ENCODE measurements at places on chromosomes 11 and 22.

- ATAC-seq = no peak
Measured at GRCh38 chr11:81197396-81197795, 1536.3 kb downstream of the FAM181B start.

- ATAC-seq = no peak
Measured at GRCh38 chr11:103170865-103171264, 61.6 kb downstream of the DYNC2H1 start.

GRCh38 chr22:22398530-22399327 lies 109.8 kb downstream of the ZNF280B start:
- ATAC-seq = no peak

DNA sequence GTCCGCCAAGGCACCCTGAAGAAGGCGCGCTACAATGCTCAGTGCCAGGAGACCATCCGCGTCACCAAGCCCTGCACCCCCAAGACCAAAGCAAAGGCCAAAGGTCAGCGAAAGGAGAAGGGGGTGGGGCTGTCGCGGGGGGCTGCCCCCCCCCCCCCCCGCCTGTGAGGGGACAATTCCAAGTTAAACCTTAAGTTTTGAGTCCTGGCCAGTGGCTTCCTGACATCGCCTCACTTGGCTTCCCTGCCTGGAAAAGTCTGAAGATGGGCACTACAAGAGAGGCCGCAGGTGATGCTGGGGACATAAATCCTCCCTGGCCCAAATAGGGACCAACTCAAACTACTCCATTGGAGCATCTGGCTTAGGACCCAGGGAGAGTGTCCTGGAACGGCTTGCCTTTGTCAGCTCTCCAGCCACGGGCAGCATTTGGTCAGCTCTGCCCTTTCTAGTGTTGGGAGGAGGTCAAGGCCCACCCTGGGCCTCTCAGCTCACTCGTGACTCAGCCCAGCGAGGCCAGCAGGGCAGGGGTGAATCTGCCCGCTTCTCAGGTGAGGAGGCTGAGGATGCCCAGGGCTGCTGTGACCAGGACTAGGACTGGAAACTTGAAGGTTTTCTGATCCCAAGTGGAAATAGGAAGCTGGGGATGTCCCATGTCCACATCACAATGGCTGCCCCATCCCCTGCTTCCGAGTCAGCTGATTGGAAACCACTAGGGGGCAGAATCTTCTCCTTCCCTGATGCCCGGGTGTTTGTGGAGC lies 1.4 kb downstream of the MDK start:
- ATAC-seq = no peak

GRCh38 chr11:69298267-69299022 lies 4.5 kb downstream of the MYEOV start:
- peak; percentile 57 for ATAC-seq

DNA sequence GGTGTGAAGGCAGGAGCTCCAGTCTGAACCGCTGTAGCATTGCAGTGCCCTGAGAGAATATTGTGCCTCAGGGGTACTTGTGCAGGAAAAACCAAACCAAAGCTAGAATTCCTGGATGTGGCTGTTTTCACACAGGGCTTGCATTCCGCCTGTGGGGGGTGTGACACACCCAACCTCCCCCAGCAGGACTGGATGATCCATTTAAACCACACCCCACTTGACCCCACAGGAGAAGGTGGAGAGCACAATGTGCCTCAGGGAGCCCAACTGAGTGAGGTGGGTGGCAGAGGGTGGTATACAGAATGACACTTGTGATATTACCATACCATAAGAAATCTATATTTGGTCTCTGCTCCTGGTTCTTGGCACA lies 66.9 kb upstream of the SLC22A12 start:
- no peak for ATAC-seq

DNA sequence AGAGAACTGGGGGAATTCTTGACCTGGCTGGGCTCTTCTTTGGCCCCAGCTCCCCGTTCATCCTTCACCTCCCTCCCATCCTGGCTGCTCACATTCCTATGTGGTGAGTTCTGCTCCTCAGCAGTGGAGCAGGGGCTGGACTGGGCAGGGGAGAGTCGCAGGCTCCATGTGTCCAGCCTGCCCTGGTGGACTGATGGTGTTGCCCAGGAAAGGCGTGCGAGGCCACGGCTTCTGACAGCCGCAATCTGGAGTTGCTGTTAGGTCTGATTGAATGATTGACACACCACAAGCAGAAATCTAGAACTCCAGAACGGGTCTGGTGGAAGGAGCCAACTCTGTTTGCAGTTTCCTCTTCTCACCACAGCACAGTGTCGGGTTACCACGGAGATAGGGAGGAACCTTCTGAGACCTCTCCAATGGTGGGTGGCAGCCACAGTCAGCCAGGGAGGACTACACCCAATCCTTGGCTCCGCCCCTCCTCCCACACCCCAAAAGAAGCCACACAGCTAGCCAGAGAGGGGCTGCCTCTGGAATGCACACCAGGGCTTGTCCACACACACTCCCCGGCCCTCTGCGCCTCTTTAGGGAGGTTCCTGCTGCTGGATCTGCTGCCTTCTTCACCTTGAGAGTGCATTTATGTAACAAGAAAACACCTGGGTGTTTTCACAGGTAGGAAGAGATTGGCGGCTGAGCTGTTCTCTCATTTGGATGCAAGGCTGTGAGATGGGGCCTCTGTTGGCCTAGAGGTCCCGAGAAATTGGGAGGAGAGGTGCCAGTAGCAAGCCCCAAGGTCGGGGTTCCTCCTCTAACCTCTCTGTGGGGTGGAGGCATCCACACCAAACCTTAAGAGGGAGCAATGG lies 56.4 kb upstream of the CD44 start:
- peak; percentile 75 for ATAC-seq

DNA sequence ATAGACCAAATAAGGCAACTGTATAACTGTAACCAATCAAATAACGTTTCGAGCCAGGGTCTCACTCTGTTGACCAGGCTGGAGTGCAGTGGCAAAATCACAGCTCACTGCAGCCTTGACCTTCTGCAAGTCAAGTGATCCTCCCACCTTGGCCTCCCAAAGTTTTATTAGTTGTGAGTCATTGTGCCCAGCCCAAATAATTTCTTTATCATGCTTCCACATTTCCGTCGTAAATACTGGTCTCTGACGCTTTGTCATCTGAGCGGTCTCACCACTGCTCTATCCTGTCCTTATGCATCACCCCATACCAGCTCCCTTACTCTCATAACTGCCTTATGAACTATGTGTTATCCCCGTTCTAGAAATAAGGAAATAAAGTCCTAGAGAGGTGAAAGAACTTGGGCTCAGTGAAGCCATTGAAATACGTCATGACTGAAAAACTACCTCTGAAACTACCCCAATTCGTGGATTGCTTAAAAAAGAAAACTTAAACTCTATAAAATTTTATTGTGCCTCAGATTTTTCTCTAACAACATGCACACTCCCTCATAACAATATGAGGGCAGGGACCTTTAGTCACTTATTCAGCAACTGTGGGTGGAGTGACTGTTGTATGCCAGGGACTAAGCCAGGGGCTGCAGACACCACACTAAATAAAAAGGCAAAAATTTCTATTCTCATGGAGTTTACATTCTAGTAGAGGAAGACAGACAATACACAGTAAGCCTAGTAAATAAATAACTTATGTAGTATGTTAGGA lies 15.8 kb upstream of the RTN4RL2 start:
- no peak for ATAC-seq

- ATAC-seq = no peak
Measured at GRCh38 chr11:60121264-60121663, 32.8 kb downstream of the MS4A2 start.

DNA sequence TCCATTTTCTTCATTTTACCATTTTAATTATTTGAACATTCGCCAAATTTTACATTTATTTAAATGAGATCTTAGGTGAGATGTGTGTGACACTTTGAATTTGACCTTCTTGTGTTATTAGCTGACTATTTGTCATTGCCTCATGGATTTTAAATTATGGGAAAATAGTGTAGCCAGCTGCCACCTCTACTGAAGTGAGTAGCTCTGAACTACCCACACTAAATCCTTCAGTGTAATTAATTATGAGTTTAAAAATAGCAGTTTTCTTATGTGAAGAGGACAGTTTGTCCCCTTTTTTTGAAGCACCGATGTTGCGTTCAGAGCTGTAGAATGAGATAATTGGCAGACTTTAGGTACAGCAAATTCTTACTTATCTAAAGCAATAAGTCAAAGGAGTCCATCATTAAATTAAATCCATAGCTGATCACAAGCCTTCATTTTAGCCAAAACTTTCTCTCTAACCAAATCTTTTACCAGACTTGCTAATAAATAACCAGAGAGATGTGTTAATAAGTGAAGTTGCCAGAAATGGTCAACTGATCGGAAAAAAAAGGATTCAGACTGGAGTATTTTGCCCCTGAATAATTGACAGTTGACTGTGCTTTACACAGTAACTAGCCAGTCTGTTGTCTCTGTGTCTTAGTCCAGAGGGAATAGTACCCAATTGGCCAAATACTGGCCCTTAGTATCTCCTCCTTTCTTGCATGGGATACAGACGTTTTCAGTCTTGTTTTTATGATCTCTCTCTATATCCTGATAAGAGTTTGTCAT lies 75.0 kb downstream of the ZC3H12C start:
- no peak for ATAC-seq

- no peak for ATAC-seq
Measured at GRCh38 chr11:29962243-29962642, 54.6 kb downstream of the KCNA4 start.

- ATAC-seq = peak; percentile 62
Measured at GRCh38 chr22:37627545-37627944, 11.9 kb upstream of the SH3BP1 start.

GRCh38 chr11:3906166-3906565 lies 50.7 kb downstream of the STIM1 start:
- ATAC-seq = peak; percentile 66

DNA sequence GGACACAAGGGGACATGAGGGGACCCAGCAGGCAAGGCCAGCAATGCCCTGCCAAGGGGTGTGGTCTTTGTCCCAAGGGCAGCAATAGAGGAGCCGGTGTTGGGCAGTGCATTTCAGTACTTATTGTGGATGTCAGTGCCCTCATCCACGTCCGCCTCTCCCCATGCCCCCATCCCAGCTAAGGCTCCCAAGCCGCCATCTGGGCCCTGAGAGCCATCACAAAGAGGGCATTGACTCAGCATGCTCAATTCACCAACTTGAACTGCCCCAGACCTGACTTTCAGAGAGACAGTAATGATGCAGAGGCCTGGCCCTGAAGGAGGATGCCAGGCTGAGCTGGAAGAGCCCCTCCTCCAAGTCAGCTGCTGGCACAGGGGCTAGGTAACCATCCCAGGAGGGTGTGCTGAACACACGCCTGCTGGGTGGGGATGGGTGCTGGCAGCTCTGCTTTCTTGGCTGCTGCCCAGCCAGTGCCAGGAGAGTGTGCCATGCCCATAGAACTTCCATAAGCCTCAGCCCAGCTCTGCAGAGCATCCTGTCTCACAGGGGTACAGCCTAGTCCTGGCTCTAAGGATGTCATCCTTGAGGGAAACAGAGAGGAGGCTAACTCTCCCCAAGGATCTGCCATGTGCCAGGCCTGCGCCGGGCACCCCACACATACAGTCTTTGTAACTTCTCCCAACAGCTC lies 46.5 kb downstream of the PDE2A start:
- ATAC-seq = no peak

GRCh38 chr11:108027057-108027456 lies 18.4 kb downstream of the CUL5 start:
- ATAC-seq = no peak

DNA sequence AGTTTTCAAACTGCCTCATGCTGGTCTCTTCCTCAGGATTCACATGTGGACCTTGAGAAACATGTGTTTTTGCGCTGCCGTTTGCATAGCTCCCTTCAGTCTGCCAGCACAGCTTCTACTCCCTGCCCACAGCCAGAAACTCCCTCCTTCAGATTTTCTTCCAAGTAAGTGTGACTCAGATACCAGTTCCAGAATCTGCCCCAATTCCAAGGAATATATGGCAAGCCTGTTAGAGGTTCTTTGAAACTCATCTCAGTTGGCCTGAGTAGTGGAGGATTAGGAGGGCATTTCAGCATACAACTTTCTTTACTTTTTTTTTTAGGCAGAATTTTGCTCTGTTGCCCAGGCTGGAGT lies 67.1 kb downstream of the SNX19 start:
- no peak for ATAC-seq

DNA sequence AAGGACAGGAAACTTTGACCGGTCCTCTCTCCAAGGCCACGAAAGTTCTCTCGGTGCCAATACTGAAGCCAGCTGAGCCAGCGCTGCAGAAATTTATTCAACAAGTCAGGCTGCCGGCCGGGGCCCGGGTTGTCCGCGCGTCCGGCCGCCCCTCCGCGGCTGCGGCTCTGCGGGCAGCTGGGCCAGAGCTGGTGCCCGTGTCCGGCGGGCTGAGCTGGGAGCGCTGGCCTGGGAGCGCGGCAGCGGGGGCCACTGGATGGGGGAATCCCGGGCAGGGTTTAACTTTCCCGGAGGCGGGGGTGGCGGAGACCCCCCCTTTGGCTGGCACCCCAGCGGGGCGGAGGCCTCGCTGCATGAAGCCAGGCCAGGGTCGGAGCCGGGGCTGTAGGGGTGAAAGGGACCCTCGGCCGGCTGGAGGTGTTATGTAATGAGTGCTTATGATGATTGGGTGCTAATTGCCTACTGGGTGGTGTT lies 12.3 kb upstream of the CACNA1I start:
- no peak for ATAC-seq

DNA sequence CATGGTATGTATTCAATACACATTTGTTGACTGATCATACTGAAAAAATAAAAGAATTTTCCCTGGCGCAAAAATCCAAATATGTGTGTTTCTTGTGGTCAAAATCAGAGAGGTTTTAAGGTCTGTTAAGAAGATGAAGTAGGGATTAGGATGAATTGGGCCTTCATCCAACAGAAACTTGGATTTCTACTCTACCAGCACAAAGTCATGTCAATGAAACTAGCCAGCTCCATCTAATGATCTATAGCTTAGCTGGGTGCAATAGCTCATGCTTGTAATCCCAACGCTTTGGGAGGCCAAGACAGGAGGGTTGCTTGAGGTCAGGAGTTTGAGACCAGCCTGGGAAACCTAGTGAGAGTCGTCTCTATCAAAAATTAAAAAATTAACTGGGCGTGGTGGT lies 65.5 kb downstream of the USP35 start:
- ATAC-seq = no peak

DNA sequence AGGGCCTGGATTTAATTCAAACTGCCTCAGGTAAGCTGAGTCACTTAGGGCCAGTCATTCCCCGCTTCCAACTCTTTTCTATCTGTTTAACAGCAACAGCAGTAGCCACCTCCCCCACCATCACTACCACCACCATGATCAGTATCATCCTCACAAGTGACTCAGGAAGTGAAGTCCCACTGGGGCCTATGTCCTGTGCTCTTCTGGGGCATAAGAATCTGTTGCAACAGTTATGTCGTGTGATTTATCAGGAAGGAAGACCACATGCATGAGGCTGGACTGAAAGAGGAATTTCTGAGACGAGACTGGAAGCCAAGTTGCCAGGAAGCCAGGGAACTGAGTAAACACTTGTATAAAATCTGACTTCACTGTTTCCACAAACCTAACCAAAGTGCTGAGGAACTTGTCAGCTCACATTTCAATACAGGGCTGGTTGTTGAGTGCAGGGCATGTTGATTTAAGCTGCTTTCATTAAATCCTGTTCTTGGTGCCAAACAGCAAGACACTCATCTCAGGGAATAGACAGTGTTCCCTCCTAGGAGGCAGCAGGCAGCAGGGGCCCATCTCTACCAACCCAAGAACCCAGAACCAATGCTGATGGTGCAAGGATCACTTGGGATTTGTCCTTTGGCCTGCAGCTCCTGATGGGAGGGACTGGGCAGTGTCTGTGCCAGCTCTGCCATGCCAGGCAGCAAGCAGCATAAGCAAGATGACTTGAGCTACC lies 226.7 kb upstream of the NARS2 start:
- no peak for ATAC-seq

Data from activated T-helper 17 cell treated with anti-CD3 and anti-CD28 coated beads, Interleukin-2, amount 50 U/mL, for 72 hours (primary cell).